ENCODE measurements at places on chromosomes 12 and 14.

DNA sequence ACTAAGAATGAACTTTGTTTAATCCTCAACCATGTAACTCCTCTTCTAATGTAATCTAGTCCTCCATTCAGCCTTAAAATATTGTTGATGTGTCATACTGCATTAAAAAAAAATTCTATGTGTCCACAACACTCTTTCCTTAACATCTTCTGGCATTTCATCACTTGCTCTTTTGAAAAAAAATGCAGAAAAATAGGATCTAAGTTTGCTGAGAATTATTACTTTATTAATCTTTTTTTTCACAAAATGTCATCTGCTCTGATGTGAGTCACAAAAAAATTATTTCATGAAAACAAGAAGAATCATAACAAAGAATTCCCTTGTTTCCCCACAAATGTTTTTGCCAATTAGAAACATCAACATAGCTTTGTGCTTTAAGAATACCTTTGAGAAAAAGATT lies 410.1 kb upstream of the MGAT4C start:
- no peak for DNase-seq

DNA sequence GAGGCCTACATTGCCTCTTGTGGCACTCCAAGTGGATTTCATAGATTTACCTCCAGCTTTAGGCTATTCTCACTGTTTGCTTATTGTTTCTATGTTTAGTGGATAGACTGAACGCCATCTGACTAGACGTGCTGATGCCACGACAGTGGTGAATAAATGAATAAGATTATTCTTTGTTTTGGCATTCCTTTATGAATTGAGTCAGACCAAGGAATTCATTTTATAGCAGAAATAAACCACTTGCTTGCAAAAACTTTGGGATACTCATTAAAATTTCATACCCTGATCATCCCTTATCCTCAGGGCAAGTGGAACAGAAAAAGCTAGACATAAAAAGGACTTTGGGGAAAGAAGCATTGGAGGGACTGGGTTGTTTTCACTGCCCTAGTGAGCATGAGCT lies 71.7 kb upstream of the FERMT2 start:
- DNase-seq = no peak

DNA sequence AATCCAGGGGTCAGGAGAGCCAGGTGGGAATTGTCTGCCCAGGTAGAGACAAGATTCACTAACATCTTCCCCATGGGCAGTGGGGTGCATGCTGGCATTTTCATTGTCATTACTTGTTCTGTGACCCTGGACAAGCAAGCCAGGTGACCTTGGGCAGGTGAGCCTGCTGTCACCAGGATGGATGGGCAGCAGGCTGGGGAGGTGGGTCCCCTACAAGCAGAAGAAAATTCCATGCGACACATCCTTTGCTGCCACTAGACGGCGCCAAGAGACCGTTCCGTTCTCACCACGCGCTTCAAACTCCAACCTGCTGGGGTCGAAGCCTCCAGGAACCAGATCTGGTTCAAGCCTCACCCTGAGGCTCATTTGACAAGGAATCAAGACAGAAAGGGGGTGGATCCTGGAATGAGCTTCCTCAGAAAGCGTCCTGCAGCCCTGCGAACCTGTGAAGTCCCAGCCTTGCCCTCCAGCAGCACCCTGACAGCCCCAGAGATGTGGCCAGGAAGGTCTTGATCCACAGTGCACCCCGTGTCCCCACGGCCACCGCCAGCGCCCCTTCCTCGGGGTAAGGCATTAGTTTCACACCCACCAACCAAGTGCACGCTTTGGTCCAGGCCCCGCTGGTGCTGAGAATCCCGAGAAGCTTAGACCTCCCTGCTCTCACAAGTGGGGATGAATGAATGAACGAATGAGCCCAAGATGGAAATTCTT lies 3.2 kb upstream of the DYNC1H1 start:
- DNase-seq = no peak

DNA sequence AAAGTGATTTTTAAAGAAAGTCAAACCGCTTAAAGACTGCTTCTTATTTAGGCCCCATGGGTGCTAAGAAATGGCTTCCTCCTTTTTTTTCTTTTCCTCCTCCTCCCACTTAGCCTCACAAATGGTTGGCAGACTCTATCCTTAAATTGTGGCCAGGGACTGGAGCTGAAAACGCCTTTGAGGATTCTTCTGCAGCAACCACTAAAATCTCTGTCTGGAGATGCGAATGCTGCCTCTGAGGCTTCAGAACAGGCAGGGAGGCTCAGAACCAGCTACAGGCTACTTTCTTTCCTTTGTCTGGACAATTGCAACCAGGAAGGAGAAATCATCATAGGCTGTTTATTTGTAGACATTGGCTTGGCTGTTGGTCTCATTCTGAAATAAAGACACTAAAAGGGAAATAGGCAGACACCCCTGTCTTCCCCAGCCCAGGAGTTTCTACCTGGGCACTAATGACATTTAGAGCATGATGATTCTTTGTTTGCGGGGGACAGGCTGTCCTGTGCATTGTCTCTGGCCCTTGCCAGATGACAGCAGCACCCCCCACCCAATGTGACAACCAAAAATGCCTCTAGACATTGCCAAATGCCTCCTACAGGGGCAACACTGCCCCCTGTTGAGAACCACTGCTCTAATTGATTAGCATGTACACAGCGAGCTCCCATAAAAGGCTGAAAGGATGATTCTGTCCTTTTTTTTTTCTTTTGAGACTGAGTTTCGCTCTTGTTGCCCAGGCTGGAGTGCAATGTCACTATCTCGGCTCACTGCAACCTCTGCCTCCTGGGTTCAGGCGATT lies 50.3 kb downstream of the MAP1LC3B2 start:
- no peak for DNase-seq

GRCh38 chr12:2409656-2410265 lies 357.0 kb downstream of the CACNA1C start:
- no peak for DNase-seq

All from brain pericyte (primary cell).